ENCODE measurements at places on chromosomes 4 and X. TPM values are rescaled to one million over a fixed set of nuclear protein-coding genes. Genes with fewer than 3 reads are reported as not detected.

DNA sequence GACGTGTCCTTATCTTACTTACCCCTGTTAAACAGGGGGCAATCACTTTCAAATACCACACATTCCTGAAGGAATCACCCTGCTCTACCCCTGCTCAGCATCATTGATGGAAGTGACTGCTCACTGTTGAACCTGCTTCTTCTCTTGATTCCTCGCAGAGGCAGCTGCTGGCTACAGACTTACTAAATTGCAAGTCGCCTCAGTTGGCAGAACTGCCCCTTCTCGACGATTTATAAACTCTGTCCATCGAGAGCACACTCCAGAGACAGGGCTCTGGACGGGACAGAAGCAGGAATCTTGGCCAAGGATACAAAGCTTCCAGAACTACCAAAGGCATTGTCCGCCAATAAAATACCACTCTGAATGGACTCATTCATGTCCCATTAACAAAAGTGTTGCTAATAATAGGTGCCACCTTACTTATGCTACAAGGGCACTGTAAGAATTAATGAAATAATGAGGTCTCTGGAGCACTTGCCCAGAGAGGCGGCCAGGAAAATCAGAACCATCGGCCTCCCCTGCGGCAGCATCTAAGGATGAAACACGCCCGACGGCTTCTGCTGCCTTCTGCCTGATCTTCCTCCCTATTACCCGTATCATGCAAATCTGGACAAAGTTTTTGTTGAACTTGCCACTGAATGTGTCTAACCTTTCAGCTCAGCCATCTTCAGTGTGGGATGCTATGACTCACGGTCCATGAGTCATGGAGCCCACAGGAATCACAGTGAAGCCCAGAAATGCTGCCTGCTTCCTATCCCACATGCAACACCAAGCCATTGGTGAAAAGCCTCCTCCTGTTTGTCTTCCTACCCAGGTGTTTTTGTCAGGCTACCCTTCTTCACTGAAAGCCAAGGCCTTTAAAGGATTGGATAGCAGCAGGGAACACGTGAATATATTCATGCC, 164.9 kb downstream of the MAML3 start:
- DNase-seq, result peak; percentile 93

DNA sequence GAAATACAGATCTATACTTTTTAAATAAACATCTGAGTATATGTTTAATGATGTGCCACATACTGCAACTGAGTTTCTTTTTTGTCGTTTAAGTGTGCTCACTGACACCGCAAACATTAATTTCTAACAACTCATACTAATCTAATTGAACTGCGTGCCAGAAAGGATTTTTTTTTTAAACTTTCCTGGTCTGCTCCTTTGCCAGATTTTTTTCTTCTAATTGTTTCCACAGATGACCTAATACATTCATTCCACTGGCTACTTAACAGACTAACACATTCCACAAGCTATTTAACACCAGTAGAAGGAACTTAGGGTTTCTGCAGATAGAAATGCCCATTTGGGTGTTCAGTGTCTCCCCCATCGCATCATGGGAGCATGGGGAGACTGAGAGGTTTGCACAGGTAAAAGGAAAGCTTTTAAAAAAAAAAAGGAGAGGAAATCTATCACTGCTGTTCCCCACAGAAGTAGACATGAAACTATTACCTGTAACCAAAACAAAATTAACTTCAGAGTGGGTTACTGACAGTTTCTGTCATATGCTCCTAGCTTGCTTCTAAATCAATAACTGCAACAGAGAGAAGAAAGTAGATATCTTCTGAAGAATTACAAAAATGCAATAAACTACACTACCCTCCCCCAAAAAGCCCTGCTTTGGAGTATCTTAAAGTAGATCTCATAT, 31.6 kb downstream of the SH3KBP1 start:
- no peak for DNase-seq

DNA sequence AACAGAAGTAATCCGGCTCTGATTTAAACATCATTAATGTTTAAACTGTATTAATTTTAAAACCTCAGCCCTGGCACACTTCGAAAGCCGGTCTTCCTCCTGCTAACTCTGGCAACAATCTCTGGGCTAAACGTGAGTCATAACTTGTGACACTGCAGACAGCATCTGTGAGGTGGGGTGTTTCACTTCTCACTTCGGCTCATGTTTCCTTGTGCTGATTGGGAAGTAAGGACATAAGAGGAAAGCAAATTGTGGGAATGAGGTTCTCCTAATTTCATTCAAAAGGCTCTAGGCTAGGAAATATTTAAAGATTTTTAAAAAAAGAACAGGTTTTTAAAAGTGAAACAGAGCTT, 139.9 kb upstream of the USP9X start:
- no peak for DNase-seq

DNA sequence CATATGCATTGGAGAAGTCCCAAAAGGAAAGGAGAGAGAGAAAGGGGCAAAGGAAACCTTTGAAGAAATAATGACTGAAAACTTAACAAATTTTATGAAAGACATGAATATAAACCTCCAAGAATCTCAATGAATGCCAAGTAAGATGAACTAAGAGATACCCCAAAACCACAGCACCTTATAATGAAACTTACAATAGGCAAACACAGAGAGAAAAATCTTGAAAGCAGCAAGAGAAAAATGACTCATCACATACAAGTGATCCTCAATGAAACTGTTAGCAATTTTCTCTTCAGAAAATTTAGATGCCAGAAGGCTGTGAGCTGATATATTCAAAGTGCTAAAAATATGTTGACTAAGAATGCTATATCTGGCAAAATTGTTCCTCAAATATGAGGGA, 10.1 kb downstream of the SMIM10L2A start:
- no peak for DNase-seq

DNA sequence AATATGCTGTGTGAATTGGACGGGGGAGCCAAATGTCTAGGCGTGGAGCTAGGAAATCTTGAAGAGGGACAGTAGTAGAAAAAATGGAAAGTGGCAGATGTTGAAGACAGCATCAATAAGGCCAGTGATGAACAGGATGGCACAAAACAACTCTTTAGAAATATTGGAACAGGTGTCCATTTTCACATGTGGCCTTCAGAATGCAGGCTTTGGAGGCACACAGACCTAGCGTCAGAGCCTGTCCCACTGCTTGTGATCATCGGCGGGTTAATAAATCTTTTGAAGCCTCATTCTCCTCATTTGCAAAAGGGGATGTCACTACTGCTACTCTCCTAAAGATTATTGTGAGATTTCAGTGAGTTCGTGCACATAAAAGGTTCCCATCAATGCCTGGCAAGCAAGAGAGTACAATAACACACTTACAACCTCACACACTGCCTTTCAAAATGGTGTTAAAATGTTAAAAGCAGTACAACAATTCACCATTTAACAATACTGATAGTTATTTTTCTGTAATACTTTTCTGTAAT, 2.4 kb downstream of the PDLIM3 start:
- no peak for DNase-seq

The GPRASP2 gene
- total RNA-seq, result 14.5 TPM

The RAPGEF2 gene
- 41.4 TPM for total RNA-seq

DNA sequence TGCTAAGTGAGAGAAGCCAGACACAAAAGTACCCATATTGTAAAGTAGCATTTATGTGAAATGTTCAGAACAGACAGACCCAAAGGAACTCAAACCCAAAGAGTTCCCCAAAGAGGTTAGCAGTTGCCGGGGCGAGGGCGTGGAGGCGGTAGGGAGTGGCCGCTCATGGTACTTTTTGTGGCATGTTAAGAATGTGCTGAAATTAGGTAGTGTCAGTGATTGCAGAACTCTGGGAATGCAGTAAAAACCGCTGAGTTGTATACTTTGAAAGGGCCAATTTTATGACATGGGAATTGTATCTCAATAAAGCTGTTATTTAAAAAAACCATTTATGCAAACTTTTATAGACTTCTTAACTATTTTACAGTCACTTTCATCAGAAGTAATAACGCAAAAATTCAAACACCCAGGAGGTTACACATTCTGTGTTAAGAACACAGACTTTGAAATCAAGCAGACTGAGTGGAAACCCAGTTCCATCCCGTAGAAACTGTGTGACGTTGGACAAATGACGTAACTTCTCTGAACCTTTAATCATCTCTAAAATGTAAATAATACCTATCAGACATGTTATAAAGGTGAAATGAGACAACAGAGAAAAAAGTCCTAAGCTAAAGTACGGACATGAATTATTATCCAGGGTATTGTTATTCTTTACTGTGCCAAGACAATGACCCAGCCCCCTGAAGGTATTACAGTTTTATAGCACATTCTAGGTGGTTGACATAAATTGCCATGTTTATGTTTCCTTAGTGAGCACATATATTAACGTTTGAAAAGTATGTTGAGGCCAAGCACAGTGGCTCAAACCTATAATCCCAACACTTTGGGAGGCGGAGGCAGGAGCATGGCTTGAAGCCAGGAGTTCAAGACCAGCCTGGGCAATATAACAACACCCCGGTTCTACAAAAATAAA, 19.7 kb downstream of the ZFP42 start:
- no peak for DNase-seq

The CLIC2 gene
- 4.0 TPM for total RNA-seq
